Choroid plexus epithelial cell (primary cell): ENCODE measurements at places on chromosomes 1 and 21.
A peak's percentile ranks its signal among the peaks of the same experiment; 100 is the strongest.

- DNase-seq, result no peak
These were observed 285.7 kb downstream of the PTPRU start for GRCh38 chr1:29521811-29522580.

GRCh38 chr1:69246710-69247109 lies 321.0 kb upstream of the LRRC7 start:
- peak; percentile 25 for DNase-seq

- no peak for DNase-seq
These were observed 29.2 kb downstream of the COL16A1 start for GRCh38 chr1:31674626-31675025.

DNA sequence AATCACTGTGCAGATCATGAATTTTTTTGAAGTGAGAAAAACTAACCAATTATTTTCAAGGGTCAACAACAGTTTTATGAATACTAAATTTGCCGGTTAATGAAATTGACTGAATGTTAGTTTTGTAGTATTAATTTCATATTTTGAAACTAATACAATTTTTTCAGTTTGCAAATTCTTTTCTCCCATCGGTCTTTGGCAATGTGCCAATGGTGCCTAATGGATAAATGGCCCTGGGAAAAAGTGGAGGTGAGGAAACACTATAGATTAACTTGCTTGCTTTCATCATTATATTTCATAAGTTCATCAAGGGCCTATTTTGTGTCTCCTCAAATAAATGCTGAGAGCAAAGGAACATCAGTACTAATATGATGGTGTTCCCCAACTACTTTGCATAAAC lies 4.1 kb downstream of the C1orf141 start:
- no peak for DNase-seq

GRCh38 chr1:33001282-33001681 lies 35.4 kb downstream of the AK2 start:
- DNase-seq, result no peak

DNA sequence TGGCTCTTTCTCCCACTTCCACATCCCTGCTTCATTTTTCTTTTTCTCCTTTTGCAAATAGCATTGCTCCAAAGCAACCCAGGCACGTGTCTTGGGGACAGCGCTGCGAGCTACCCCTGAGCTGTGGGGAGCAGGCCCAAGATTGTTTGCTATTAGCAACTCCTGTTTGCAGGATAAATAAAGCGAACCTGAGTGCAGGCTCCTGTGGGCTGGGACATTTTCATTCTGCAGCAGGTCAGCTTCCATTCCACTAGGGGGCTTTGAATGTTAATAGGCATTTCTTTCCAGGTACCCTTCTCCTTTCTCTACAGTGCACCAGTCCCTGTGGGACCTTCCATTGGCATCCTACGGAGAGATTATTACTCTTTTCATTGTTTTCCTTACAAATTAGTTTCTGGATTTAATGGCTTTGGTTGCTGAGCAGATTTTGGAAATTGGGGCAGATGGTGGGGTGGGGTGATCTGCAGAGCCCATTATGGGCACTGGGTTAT lies 54.0 kb downstream of the OLFML3 start:
- DNase-seq, result peak; percentile 54

DNA sequence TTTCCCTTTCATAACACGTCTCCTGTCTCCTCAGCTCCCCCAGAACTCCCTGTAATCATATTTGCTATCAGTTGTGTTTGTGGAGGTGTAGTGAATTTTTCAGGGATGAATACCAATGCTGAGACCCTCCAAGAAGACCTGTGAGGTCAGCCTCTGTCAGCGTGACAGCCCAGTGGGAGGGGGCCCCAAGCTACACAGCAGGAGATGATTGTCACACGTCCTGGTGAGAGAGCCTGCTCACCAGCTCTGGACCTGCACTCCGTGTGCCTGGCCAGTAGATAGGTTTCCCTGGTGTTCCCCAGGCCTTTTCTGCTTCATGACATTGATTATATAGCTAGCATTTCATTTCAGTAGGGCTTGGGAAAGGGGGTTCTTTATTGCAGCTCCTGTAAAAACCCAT lies 421.5 kb downstream of the KIF26B start:
- DNase-seq, result no peak

DNA sequence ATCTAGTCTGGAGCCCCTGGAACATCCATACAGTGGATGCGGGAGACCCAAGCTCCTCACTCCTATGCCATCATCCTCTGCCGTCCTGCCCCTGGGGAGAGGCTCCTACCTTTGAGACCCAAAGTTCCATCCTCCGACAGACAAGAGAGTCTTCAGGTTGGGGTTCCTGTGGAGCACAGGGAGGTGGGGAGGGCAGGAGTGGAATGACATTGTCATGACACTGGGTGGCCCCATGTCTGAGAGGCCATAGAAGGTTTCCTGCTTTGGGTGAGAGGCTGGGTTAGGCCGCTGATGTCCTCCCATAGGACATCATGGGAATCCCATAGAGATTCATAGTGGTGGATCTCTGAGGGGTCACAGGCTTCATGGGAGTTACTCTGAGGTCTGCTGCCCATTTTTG lies 2.0 kb downstream of the CHI3L1 start:
- DNase-seq, result no peak

GRCh38 chr1:197027359-197027758 lies 39.7 kb downstream of the F13B start:
- DNase-seq, result no peak

GRCh38 chr1:39654291-39654690 lies 14.8 kb upstream of the HEYL start:
- DNase-seq, result no peak

- no peak for DNase-seq
These were observed 9.2 kb upstream of the PTGS2 start for GRCh38 chr1:186689376-186689775.

GRCh38 chr21:36134803-36135390 lies at the start of gene CBR3:
TSS of gene CBR3 (plus strand) at chr21:36135079. CDS start at chr21:36135193, 114 bp downstream.
- DNase-seq, result peak; percentile 83

DNA sequence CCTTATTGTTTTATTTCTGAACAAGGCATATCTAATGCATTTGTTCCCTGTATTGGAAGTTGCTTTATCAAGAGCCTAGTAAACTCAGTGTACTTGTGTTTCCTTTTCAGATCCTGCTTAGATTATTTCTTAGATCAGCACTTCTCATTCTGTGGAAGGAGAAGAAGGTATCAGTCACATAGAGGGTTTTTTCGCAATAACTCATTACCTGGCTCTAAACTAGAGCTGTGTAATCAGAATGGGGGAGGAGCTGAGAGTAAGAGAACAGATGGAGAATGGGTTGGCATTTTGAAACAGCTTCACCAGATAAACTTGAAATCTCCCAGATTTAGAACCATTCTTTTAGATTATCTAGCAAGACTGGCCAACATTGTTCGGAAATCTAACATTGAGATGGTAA lies 11.0 kb downstream of the AHCYL1 start:
- DNase-seq, result no peak

GRCh38 chr1:164801246-164801731 lies 242.3 kb downstream of the PBX1 start:
- no peak for DNase-seq

GRCh38 chr1:148372731-148373130 lies 110.4 kb downstream of the PPIAL4G start:
- peak; percentile 47 for DNase-seq

DNA sequence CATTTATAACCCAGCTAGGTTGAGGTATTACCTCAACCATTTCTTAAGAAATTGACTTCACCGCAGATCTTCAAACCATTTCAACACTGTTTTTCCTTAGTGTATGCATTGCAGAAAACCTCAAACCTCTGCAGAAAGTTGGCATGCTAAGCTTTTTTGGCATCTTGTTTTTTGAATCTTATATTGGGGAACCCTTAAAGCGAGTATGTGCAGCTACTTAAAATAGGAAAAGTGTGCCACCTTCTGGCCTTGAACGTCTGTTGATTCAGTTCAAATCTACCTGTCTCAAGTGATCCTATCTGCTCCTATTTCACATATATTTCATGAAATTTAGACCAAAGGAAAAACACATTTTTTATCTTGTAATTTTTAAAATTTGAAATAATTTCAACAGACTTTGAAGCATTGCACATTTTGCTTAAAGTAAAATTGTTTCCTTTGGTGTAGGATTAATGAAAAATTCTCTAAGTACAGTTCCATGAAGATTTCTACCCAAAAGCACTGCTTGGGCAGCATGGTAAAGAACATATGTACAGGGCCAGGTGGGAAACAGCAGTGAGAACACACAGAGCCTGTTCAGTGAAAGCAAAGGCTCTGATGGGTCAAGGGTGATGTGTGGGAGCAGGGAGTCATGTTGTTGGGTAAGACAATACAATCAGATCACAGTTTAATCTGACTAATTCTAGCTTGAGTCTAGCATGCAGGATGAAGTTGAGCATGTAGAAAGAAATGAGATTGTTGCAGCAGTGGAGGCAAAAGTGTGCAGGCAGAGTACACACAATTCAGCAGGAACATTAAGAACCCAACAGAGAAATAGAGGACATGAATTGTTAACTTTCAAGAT lies 17.2 kb downstream of the HENMT1 start:
- peak; percentile 91 for DNase-seq

- no peak for DNase-seq
These were observed 216.7 kb upstream of the HOOK1 start for GRCh38 chr1:59598120-59598440.

GRCh38 chr1:193592317-193592716 lies 405.9 kb upstream of the B3GALT2 start:
- DNase-seq, result peak; percentile 60

DNA sequence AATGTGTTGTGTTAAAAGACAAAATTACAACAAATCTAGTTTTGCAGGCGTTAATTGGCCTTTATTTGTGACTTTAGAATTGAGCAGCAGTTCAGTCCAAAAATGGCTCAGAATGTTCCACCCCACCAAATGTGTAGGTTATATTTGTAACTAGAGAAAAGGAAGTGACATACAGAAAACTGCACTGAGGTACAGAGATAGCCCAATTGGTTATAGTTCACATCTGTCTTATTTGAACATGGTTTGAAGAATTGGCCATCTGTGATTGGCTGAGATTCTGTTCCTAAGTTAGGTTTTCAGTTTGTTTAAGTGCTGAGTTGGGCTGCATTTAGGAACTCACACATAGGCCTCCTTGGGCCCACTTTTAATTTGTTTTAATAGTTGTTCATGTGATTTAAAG lies 12.0 kb upstream of the FMO2 start:
- DNase-seq, result no peak

GRCh38 chr1:194512957-194513356 lies 1326.5 kb upstream of the B3GALT2 start:
- no peak for DNase-seq

GRCh38 chr21:42505090-42505726 lies 8.4 kb upstream of the SLC37A1 start:
- no peak for DNase-seq

GRCh38 chr1:16617114-16617631 lies 3.8 kb upstream of the NBPF1 start:
- no peak for DNase-seq

DNA sequence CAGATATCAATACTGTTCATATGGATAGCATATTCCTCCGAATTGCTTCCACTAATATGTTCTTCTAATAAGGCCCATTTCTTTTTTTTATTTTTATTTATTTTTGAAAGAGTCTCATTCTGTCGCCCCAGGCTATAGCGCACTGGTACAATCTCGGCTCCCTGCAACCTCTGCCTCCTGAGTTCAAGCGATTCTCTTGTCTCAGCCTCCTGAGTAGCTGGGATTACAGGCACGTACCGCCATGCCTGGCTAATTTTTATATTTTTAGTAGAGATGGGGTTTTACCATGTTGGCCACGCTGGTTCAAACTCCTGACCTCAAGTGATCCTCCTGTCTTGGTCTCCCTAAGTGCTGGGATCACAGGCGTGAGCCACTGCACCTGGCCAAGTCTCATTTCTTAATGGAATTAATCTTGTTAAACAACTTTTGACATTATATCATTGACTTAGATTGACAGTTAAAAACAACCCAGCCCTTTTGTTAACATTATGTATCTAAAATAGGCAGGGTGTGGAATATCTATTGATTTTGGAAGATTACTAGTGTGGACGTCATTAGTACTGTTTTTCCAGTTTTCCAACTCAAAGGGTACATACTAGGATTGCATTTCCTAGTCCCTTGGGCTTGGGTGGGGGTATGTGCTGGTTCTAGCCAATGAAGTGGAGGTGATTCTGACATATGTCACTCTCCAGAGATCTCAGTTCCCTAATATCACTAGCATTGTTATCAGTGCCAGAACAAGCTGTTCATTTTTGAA lies 281.4 kb downstream of the GRIK1 start:
- no peak for DNase-seq

GRCh38 chr21:30981403-30981802 lies 56.9 kb downstream of the KRTAP19-8 start:
- no peak for DNase-seq

GRCh38 chr1:84509029-84509428 lies 2.6 kb upstream of the GNG5 start:
- no peak for DNase-seq

- no peak for DNase-seq
These were observed 95.1 kb downstream of the DNTTIP2 start for GRCh38 chr1:93783876-93784275.

- no peak for DNase-seq
These were observed 394.1 kb downstream of the RRAGC start for GRCh38 chr1:38465460-38465859.

GRCh38 chr1:180948641-180949615 lies 36.2 kb downstream of the KIAA1614 start:
- no peak for DNase-seq

DNA sequence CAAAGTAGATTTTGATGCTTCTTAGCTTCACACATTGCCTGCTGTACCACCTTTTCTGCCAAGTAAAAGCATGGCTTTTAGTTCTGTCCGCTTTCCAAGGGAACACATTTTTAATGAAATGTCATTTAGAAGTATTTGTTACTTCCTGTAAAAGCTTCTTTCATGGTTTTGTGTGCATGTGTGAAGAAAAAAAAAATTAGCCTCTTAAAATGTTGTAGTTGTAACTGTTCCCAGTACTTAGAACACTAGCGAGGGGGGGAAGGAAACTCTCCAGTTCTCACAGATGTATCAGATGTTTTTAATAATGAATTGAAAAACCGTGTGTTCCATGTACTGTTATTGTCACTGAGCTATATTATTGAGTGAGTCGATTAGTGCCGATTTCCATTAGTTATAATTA lies 568.3 kb upstream of the ADGRL2 start:
- DNase-seq, result no peak

GRCh38 chr1:161282991-161283390 lies 24.4 kb downstream of the PCP4L1 start:
- DNase-seq, result no peak

- DNase-seq, result peak; percentile 36
These were observed 7.1 kb upstream of the MROH9 start for GRCh38 chr1:170927955-170928840.

- DNase-seq, result peak; percentile 85
These were observed 3.3 kb upstream of the C2CD2 start for GRCh38 chr21:41956926-41957729.

- DNase-seq, result peak; percentile 84
These were observed 66.3 kb downstream of the CD58 start for GRCh38 chr1:116504308-116505156.
